ENCODE measurements at places on chromosomes 3 and 15. TPM values are rescaled to one million over a fixed set of nuclear protein-coding genes. Genes with fewer than 3 reads are reported as not detected.

Gene XCR1
- polyA plus RNA-seq: not detected

Gene TM6SF1
- 2.6 TPM for polyA plus RNA-seq

Gene TMEM212
- polyA plus RNA-seq: not detected

Gene KCNMB3
- polyA plus RNA-seq: 1.7 TPM

Gene CTXND1
- polyA plus RNA-seq: 2.2 TPM

Gene PLSCR2
- polyA plus RNA-seq: not detected

Gene GOLGA8G
- not detected for polyA plus RNA-seq

Gene ACAN
- 2.8 TPM for polyA plus RNA-seq

Gene MORC1
- not detected for polyA plus RNA-seq

Gene TUSC2
- 60.0 TPM for polyA plus RNA-seq

Gene CYP1A1
- 0.26 TPM for polyA plus RNA-seq

Gene MEGF11
- polyA plus RNA-seq: 10.4 TPM

Gene IFT80
- polyA plus RNA-seq: 17.5 TPM

Gene RYK
- polyA plus RNA-seq: 32.2 TPM

Gene DLEC1
- polyA plus RNA-seq: 0.52 TPM

Gene NR2E3
- polyA plus RNA-seq: not detected

Gene AMT
- polyA plus RNA-seq: 44.1 TPM

Gene KNG1
- 710 TPM for polyA plus RNA-seq

Gene POC1A
- 2.5 TPM for polyA plus RNA-seq
